ENCODE measurements at places on chromosomes 4 and X.

GRCh38 chrX:40936827-40937226 is 148.4 kb upstream of the USP9X start:
- no peak for DNase-seq

- peak; percentile 9 for DNase-seq
Observed at GRCh38 chr4:152640058-152640921, 39.5 kb downstream of the TMEM154 start.

DNA sequence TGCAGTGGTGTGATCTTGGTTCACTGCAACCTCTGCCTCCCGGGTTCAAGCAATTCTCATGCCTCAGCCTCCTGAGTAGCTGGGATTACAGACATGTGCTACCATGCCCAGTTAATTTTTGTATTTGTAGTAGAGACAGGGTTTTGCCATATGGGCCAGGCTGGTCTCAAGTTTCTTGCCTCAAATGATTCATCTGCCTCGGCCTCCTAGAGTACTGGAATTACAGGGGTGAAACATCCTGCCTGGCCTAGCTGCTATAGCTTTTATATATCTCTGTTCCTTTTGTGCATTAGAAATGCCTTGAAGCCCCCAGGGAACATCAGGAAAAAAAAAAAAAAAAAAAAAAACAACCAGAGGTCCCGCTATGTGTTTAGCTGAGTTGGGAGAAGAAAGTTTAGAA is 34.8 kb downstream of the UBE2K start:
- DNase-seq: peak; percentile 86

DNA sequence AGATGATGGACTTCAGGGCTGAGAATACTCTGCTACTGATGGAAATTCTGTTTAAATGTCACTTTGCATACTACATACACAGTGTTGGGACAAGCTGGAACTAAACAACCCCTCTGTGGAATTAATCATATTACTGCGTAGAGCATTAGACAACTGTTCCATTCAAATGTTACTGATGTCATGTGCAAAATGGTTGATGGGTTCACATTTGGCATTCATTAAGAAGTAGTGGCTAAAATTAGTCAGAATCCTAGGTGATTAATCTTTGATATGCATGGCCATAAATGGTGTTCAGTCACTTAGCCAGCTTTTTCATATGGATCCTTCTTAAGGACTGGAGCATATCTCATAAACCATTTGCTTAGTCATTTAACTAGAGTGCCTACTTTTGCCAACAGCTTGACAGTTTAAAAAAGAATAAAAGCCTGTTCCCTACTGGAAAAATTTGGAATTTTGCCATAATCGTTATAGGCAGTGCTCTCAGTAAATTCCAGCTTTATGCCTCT is 105.2 kb downstream of the RNF150 start:
- peak; percentile 72 for DNase-seq

- no peak for DNase-seq
Observed at GRCh38 chr4:48153791-48154550, 19.9 kb upstream of the TXK start.

GRCh38 chr4:69782651-69783310 is 22.4 kb upstream of the SULT1B1 start:
- DNase-seq: no peak

GRCh38 chr4:118883861-118884260 is 4.8 kb upstream of the SYNPO2 start:
- DNase-seq: no peak

DNA sequence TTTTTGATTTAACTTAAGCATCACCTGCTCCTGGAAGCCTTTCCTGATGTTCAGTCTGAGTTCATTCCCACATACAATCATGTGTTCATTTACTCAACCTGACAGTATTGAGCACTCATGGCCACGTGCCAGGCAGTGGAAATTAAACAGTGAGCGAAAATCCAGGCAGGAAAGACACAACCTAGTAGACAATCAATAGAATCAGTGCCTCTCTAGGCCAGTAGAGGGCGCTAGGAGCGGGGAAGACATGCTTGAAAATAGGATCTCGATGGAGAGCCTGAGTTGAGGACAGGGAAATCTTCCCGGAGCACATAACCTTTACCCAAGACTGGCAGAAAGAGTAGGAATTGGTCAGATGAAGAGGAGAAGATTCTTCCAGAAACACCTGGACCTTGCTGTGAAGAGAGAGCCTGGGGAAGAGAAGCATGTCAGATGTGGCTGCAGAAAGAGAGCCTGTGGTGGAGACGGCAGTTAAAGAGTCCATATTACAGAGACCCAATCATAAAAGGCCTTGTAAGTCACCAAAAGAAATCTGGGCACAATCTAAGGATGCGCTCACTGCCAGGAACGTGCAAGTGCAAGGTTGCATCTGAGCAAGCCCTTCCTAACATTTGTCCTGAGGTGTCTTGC is 103.5 kb downstream of the LDB2 start:
- no peak for DNase-seq

DNA sequence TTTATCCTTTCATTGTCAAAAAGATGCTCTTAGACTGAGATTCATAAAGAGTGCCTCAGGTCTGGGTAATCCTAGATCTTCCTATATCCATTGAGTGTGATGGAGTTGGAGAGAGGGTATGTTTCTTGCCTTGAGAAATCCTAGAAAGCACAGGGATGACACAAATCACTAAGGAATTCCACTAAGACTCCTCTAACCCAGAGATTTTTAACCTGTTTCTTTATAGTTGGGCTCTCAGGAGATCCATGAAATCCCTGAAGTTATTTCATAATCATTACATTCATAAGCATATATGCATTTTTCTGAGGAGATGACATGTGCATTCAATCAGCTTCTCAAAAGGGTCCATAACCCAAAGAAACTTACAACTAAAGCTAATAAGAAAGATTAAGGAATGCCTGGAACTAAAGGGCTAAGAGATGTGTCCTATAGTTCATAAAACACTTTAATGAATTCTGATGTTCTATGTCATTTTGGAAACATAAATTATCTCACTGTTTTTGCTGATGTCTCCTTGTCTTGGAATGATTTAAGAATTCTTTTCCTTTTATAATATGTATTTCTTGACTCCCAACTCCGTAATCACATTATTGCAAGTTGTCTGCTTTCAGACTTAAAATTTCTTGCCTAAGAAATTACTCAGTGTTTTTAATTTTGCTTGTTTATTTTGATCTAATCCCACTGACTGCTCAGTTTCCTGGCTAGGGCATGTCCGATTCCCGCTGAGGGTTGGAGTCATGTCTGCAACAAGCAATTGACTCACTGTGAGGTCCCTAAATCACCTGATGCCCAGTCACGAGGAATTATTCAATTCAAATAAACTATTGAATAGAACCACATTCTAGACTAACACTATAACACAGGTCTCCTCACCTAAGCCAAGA is 2.8 kb upstream of the AMTN start:
- no peak for DNase-seq

GRCh38 chrX:145506214-145506613 is 258.9 kb downstream of the SPANXN1 start:
- no peak for DNase-seq

GRCh38 chrX:131745942-131746489 is 202.1 kb downstream of the OR13H1 start:
- DNase-seq: no peak

Data from NCI-H2171 treated with DMSO at 0.1 percent for 48 hours (cell line).